ENCODE measurements at places on chromosomes 13 and 19.

GRCh38 chr19:38303517-38304351 is at the start of gene C19orf33:
Gene C19orf33, plus strand, starts transcription at chr19:38304251. Its CDS starts 11 bp downstream, at chr19:38304262.
- no peak for DNase-seq

GRCh38 chr19:35321291-35321690 is 7.7 kb upstream of the CD22 start:
- DNase-seq: no peak

- no peak for DNase-seq
Measured at GRCh38 chr13:78198419-78198818, 279.8 kb upstream of the EDNRB start.

DNA sequence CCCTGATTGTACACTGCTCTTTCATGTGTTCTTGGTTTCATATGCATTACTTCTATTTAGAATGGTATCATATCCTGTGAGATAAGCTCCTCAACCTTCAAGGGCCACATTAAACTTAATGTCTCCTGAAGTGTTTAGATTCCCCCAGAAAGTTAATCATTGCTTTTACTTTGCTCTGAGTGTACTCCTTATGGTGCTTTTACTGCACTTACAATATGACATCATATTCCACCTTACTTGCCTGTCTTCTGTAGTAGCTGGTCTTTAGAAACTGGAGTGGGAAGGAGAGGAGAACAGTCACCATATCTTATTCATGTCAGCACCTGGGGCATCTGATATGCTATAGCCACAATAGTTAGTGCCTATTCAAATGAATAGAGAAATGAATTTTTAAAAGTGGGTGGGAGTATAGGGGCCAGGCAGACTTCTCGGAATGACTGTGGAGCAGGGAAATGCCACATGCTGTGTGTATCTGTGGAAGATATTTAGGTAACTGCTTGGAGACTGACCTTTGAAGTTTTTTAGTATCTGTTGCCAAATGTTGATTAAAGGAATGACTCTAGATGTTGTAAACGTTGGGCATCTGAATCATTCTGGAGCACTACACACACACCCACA is 40.2 kb downstream of the SLAIN1 start:
- no peak for DNase-seq

DNA sequence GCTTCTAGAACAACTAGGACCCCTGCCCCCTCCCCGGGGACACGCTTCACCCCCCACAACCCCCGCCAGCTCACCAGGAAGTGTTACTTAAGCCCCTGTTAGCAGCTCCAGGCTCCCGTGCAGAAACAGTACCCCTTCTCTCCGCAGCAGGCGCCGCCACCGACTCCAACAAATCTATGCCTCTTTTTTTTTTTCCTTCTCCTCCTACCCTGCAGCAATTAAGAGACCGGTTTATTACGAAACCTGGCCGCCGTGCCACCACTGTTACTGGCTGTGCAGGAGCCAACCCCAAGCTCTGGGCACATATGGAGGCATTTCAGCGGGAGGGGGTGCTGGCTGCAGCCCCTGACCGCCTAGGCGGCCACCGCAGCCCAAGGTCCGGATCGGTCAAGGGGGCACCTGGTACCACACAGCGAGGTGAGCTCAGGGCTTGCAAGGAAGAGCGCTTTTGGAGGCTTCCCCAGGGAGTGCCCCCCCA is 2.4 kb downstream of the GADD45B start:
- peak; percentile 65 for DNase-seq
